Suppressor macrophage treated with lipopolysaccharide for 1 hour (primary cell): ENCODE measurements at places on chromosomes 2 and 18.

DNA sequence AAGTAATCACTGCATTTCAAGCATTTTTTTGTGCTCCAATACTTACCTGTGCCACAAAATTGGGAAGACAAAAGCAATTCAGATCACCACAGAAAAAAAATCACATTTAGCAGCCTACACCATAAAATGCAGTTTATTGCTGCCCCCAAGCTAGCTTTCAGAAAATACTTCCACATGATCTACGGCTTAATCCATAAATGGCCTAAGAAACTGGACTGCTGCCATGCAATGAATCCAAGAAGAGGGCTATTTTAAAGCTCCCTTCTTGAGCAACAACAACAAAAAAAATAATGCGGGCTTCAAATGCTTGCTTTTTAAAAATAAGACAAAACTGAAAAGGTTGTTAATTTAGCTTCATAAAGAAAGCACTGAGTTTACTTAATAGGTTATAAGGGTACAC is 272.3 kb downstream of the RAD51AP2 start:
- no peak for DNase-seq

- peak; percentile 74 for DNase-seq
These were observed 47.3 kb downstream of the RFTN2 start for GRCh38 chr2:197628043-197628500.

- DNase-seq, result peak; percentile 36
These were observed 996 bp downstream of the TGFBRAP1 start for GRCh38 chr2:105328281-105329196.

- DNase-seq, result no peak
These were observed 14.1 kb downstream of the GLI2 start for GRCh38 chr2:120749506-120750431.
